ENCODE measurements at places on chromosomes 11 and 22.

GRCh38 chr11:10285148-10285802, 8.7 kb downstream of the SBF2 start:
- no peak for DNase-seq

DNA sequence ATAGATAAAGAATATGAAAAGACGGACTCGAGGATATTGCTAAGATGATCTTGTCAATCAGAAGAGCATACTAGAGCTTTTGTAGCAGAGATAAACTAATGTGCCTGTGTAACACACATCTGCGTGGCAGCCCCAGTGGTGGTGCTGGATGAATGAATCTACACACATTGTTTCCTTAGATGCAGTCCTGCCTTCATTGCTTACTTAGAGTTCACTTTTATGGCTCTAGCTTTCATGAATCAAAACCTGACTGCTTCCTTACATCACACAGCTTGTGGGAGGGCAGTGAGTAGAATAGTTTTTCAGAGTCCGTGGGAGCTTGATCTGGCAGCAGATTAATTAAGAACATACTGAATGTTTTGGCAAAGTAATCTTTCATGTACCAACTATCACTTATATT, 83.7 kb downstream of the EXT2 start:
- no peak for DNase-seq

- no peak for DNase-seq
Measured at GRCh38 chr11:723120-723883, 17.3 kb downstream of the EPS8L2 start.

DNA sequence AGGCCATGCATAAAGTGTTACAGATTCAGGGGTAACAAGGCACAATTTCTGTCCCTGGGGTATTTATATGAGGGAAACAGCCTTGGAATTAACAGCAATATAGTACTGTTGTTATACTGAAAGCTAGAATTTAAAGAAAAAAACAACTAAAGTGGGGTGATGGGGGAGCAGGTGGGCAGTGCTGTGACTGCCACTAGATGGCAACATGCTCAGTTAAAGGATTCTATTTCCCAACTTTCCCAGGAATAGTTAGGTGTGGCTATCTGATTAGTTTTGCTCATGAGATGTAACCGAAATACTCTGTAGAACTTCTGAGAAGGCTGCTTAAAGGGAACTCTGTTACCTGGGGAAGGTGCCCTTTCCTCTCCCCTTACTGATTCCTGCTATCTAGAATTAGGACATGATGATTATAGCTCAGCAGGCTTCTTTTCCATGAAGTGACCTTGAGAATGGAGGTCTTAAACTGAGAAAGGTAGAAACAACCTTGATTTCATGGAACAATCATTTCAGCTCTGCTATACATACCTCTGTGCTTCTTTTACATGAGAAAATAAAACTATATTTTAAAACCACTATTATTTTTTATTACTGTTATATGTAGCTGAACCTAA, 102.6 kb downstream of the RELT start:
- DNase-seq: no peak

GRCh38 chr11:20351136-20351535, 12.4 kb upstream of the HTATIP2 start:
- DNase-seq: no peak

DNA sequence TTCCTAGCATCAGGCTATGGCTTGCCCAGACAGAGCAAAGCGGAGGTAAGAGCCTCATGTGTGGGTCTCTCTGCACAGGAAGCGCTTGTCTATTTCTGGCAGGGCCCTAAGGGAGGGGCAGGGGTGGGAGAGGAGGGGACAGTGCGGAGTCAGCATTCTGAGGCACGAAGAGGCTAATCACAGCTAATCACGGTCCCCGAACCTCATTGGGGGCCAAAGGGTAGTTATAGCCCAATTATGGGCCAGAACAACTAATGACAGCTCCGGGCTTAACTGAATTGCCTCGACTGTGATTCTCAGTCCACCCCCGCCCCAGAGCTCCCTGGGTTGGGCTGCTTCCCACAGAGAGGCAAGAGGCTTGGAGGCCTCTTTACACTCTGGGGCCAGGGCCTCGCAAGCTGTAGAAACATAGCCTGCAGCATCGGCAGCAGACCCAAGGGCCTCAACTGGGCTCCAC, 72.7 kb upstream of the PRDM11 start:
- DNase-seq: no peak

GRCh38 chr11:44229098-44229497, 80.8 kb downstream of the ALX4 start:
- DNase-seq: no peak

DNA sequence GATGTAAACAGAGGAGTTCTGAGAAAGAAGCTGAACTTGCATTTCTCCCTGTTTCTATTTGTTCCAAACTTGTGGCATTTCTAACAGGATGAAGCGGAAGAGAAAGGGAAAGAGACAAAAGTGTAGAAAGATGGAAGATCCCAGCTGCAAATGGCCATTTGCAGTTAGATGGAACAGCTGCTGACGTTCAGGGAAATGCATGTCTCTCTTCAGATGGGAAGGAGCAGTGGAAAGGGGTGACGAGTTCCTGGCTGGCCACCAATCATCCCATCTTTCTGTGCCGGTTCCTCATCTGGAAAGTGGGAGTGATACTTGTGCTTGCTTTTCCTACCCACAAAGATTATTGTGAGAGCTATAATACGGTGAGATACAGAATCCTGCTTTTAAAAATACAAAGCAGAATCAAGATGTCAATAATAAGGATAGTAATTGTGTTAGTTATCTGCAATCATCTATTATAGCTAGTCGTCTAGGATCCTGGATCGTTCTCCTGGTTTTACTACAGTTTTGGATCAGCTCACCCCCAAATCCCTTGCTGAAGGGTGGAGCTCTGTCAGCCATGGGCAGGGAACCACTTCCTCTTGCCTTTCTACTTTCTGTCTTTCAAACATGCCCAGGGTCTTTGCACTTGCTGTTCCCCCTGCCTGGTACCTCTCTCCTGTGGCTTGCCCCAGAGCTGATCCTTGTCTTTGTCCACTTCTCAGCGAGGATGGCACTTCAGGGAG, 1.2 kb upstream of the TIMP3 start:
- no peak for DNase-seq

DNA sequence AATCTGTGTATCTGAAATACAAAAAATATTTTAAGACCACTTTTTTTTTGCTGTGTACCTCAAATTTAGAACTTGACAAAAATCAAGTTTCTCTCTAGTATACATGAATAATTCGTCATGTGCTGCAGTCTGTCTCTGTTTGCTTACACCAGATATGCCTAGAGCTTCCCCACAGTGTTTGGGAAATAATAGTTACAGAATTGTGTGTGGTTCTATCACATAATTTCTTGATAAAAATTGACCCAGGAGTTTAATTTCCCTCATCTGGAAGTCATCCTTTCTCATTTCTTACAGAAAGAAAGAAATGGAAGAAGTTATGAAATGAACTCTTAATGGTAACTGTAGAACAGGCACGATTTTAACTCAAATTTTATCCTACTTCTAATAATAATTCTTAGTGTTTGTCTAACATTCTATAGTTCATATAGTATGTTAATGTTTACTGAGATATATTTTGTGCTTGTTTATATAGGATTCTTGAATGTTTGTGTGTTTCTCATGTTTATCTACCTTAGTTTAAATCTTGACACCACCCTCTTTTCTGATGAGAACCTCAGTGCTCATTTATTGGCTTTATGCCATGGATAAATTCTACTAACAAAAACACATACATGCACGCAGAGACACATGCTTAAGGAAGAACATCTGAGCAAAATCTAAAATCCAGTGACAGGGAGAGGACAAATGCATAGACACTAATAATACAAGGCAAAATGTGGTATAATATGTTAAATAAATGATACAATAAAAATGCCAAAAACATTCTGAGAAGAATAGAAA, 61.4 kb upstream of the CTSC start:
- DNase-seq: no peak

GRCh38 chr11:76738618-76739240, 44.4 kb upstream of the TSKU start:
- DNase-seq: no peak

GRCh38 chr11:44913502-44913901, 37.2 kb downstream of the TP53I11 start:
- DNase-seq: no peak

DNA sequence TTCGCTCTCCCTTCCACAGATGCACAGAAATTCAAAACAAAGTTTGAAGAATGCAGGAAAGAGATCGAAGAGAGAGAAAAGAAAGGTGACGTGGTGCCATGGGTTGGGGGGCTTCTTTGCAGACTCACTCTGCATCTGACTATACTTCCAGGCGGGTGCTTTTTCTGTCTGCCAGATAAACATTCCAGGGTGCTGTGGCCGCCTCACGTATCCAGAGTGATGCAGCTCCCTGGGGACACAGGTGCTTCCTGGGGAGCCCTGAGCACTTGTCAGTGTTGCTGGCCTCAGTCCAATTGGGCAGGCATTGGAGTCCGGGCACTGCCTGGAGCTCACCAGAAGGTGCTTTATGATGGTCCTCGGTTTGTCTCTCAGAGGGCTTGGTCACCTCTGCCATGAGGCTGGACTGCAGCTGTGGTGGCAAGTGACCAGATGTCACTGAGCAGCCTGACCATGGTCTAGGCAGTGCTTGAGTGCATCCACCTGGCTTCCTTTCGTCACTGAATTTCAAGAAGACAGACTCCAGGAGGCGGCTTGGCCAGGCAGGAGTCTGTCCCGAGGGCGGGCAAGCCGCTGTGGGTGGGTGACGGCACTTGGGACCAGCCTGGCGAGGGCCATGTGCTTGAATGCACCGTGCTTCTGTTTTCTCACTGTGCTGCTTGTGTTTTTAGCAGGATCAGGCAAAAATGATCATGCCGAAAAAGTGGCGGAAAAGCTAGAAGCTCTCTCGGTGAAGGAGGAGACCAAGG, 5.1 kb upstream of the ZDHHC8 start:
- DNase-seq: no peak

- DNase-seq: no peak
Measured at GRCh38 chr22:22520667-22521602, 865 bp upstream of the ZNF280A start.

GRCh38 chr11:74877132-74877531, 71.8 kb downstream of the XRRA1 start:
- no peak for DNase-seq

DNA sequence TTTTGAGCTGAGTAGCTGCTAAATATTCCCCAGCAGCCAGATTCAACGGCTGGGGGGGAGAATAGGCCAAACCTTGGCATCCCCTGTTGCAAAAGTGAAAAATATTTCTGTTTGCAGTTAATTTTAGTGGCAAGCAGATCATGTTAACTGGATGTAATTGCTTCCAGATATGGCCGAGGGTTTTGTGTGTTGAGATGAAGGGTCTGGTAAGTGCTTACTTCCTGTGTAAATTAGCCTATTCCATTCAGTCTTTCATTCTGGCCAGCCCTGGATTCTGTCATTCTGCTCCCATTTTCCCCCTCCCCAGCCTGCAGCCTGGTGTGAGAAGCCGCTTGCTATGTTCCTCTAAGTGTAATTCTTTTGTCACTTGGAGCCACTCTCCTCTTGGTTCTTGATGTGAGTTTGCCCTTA, 17.4 kb downstream of the ZBTB16 start:
- no peak for DNase-seq

- DNase-seq: no peak
Measured at GRCh38 chr11:84261707-84262106, 975.5 kb upstream of the CCDC90B start.

GRCh38 chr11:29679996-29680395, 336.8 kb downstream of the KCNA4 start:
- DNase-seq: no peak

- DNase-seq: no peak
Measured at GRCh38 chr11:26231252-26231661, 100.7 kb upstream of the ANO3 start.

DNA sequence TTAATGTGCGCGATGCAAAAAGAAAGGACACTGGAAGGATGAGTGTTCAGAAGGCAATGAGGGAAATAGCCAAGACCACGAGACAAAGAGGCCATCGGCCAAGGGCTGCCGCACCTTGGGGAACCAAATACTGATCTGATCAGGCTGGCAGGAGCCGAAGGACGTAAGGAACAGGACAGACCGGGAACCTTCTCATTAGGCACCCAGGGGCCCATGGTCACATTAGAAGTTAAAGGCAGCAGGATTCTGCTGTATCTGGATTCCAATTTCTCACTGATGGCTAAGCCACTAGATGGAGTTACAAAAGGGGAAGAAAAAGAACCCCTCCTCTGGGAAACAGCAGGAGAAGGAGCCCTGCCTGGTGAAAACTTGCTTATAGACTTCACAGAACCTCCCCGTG, 28.8 kb upstream of the CPT1A start:
- DNase-seq: no peak

- DNase-seq: no peak
Measured at GRCh38 chr11:92911478-92911877, 58.0 kb upstream of the MTNR1B start.

- no peak for DNase-seq
Measured at GRCh38 chr11:46271875-46272815, 5.3 kb upstream of the CREB3L1 start.

DNA sequence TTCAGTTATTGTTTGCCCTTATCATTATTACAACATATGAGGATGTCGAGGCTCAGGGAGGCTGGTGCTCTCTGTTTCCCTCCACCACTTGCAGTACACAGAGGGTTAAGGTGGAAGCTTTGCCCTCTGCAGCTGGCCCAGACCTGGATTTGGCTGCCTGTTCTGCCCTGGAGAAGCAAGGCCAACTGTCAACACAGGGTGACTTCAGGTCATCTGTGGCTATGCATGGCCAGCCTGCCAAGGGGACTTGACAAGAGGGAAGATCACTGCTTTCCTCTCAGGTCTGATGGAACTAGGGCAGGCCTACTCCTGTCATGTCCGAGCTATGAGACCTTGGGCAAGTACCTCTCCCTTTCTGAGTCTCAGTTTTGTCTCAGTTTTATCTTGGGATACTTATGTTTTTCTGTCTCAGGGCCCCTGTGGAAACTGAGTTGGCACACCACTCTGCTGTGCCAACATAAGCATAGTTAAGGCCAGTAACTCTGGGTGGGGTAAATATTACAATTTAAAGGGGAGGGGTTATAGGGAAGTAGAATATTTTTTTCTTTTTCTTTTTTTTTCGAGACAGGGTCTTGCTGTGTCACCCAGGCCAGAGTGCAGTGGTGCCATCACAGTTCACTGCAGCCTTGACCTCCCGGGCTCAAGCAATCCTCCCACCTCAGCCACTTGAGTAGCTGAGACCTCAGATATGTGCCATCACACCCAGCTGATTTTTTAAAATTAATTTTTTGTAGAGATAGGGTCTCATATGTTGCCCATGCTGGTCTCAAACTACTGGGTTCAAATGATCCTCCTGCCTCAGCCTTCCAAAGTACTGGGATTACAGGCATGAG, 2.4 kb upstream of the THRSP start:
- no peak for DNase-seq

DNA sequence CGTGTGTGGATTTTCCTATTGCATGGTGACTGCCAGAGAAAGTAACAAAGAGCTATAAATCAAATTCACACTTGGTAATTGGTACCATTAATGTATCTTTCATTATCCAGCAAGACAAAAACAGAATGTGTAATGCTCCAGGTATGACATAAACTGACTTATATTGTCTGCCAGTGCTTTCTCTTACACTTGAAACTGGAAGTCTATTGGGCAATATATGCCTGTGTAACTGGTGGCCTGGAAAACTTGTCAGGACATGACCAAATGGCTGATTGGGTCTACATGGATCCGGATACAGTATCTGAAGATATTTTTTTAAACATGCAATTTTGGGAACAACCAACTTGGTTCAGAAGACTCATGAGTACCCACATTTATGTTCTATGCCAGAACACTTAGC, 174.6 kb upstream of the ARHGAP42 start:
- DNase-seq: no peak

- DNase-seq: no peak
Measured at GRCh38 chr11:11267312-11267711, 85.7 kb downstream of the CSNK2A3 start.
